ENCODE measurements at places on chromosomes 16 and 17.

- DNase-seq = no peak
Observed at GRCh38 chr17:69944406-69944805, 130.6 kb upstream of the KCNJ16 start.

DNA sequence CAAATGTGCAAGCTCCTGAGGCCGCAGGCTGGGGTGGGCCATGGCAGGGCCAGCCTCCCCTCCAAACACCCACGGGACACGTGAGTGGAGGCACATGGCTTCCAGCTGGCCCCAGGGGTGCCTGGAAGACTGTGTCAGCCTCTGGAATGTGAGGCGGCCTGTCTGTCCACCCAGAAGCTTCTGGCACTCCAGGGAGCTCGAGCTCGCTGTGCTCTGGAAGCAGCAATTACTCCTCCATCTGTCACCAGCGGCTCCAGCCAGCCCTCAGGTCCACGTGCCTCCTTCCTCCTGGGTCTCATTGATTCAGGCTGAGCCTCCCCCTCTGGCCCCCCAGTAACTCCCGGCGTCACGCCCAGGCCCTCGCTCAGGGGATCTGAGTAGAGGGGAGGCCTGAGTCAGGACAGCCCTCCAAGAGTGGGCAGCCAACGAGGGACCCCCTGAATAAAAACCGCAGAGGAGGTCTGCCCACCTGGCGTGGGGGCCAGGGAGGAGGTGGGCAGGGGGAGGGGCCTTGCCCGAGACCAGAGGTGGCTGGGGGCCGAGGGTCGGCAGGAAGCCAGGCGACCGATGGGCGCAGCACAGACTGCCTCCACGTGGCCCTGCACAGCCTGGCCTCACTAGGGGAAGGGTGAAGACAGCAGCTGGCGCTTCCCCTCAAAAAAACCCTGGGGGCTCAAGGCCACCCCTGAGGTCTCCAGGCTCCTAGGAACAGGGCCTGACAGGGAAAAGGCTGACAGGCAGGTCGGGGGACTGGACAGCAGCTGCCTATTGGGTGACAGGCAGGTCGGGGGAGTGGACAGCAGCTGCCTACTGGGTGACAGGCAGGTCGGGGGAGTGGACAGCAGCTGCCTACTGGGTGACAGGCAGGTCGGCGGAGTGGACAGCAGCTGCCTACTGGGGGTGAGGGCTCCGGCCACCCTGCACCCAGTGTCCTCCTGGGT is 11.9 kb downstream of the PIEZO1 start:
- DNase-seq = no peak

DNA sequence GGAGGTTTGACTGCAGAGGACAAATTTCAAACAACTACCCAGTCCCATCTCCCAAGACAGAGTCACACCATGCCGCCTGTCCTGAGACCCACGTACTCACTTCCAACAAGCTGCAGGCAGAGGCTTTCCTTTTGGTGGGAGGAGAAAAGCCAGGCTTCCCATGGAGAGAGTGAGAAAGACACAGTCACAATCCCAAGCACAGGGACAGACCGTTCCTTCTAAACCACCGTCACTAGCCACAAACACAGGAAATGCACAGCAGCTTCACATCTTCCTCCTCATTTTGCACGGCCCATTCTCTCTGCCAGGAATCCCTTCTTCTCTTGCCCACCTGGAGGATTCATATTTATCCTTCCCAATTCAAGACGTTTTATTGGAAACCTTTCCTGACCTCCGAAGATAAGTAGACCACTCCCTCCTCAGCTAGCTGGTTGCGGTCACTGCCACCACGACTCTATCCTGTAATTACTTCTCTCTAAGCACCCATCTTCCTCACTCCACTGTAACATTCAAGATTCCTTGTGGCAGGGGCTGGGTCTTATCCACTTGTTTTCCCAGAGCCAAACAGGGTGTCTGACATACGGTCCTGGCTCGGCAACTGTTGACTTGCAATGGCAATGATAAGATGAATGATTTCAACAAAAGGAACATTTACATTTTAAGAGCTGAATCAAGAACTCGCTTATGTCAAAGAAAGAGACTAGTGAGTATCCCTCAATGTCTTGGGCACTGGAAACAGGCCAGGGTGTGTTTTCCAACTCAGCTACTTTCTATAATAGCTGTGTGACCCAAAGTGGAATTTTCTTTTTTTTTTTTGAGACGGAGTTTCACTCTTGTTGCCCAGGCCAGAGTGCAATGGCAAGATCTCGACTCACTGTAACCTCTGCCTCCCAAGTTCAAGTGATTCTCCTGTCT is 87.6 kb downstream of the XYLT1 start:
- no peak for DNase-seq

DNA sequence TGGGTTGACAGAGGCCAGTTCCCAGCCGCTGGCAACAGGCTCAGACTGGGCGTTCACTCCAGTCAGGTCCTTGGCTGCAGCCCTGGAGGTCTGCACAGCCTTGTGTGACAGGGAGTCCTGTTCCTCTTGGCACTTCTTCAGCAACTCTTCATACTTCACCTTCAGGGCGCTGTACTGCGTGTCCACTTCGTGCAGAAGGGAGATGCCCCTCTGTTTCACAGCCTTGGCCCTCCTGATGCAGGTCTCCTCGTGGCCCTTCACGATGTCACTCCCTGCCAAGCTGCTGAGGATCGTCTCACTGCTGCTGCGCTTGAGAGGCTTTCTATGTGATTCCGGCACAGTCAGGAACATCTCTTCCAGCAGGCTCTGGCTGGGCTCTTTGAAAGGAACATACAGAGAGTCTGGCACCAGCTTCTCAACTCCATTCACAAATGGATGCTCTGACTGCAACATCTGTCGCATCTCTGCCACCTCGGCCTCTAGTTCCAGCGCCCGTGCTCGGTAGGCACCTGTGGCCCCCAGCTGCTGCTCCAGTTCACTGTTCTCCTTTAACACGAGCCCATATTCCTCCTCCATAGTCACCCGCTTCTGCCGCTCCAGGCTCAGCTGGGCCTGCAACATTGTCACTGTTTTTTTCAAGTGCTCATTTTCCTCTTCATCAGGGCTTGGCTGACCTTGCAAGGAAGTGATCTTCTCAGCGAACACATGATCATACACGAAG is 27.2 kb downstream of the CDR2 start:
- DNase-seq = no peak

DNA sequence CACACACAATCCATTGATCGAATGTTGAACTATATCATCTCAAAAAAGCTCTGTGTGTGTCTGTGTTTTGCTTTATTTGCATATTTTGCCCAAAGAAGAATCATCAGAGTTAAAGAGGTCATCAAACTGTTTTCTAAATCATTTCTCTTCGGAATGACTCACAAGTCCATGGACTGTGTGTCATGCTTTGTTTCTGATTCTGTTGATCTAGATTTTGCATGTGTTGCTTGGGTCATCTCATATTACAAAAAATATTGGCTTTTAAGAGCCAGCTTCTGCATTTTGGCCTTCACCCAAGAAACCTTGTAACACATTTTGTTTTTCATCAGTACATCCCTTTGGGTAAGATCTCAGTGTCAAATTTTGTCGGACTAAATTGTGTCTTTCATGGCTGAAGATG is 471.2 kb upstream of the HSBP1 start:
- DNase-seq = no peak

DNA sequence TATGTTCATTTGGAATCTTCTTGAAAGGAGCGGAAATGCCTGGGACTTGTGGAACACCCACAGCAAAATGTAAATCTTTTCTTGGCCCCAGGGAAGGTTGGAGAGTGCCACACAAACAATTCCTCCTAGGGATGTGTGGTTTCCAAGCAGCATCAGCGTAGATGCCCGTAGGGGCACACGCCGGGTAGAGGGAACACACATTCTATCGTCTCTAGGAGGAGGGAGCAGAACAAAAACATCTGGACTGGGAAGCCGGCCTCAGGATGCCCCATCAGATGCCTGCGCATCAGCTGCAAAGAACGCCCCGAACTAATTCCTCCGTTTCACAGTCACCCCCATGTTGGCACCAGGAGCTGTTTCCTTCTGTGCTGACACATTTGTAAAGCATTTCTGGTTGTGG is 357.9 kb upstream of the ZFHX3 start:
- DNase-seq = no peak

GRCh38 chr16:50876263-50876662 is 134.4 kb downstream of the CYLD start:
- DNase-seq = no peak

DNA sequence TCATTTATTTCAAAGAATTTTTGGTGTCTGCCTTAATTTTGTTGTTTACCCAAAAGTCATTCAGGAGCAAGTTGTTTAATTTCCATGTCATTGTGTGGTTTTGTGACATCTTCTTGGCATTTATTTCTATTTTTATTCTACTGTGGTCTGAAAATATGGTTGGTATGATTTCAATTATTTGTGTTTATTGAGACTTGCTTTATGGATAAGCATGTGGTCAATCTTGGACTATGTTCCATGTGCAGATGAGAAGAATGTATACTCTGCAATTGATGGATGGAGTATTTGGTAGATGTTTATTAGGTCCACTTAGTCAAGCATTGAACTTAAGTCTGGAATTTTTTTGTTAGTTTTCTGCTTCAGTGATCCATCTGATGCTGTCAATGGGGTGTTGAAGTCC is 383.0 kb downstream of the PMP22 start:
- DNase-seq = no peak

GRCh38 chr16:82755570-82756282 is 129.0 kb downstream of the CDH13 start:
- no peak for DNase-seq

DNA sequence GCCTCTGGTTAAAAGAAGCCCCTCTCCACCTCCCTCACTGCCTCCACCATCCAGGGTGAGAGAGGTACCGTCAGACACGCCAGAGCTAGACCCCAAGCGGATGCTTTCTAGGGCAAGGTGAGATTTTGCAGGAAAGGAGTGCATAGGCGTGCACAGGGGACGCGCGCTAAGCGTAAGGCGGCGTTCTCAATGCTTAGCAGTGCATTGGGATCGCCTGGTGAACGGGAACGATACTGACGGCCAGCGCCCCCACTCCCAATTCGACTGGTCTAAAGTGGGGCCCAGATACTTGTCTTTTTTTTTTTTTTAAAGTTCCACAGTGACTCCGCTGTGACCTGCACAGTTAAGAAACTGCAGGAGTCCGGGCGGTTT is 57.9 kb upstream of the CREBBP start:
- DNase-seq = no peak

- no peak for DNase-seq
Observed at GRCh38 chr17:14307560-14308024, 6.7 kb downstream of the HS3ST3B1 start.

GRCh38 chr16:2252806-2253148 is 1.4 kb upstream of the ECI1 start:
- DNase-seq = no peak

DNA sequence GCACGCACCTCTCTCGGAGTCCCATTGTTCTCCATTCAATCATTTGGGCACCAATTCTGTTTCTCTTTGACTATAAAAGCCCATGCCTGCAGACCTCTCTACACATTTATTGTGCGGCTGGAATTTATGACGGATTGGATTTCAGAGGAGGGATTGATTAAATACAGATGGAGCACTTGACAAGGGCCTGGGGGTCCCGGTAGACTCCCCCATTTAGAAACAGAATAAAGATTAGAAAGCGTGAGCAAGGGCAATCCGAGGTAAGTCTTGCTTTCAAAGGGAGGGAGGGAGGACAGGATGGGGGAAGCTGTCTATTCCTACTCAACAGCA is 15.1 kb upstream of the PITPNM3 start:
- no peak for DNase-seq

DNA sequence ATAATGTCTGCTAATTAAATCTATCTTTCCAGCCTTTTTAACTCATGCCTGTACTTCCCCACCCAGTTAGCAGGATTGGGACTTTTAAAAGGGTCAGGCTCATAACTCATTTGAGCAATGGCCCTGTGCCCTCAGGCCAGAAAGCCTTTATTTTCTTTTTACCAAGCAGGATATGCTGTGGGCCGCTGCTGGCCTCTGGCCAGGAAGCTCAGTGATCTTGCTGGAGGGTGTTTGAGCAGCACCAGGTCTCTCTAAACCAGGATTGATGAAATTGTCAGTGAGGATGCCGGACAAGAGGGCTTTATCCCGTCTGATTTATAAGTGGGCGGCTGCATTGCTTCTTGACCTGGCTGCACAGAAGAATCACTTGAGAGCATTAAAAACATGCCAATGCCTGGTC is 187.8 kb downstream of the RAB11FIP4 start:
- no peak for DNase-seq

- DNase-seq = no peak
Observed at GRCh38 chr16:11582157-11582814, 4.4 kb downstream of the LITAF start.

GRCh38 chr17:17564896-17565295 is 26.6 kb downstream of the PEMT start:
- DNase-seq = no peak

- no peak for DNase-seq
Observed at GRCh38 chr16:81198635-81199034, 39.9 kb upstream of the BCO1 start.

DNA sequence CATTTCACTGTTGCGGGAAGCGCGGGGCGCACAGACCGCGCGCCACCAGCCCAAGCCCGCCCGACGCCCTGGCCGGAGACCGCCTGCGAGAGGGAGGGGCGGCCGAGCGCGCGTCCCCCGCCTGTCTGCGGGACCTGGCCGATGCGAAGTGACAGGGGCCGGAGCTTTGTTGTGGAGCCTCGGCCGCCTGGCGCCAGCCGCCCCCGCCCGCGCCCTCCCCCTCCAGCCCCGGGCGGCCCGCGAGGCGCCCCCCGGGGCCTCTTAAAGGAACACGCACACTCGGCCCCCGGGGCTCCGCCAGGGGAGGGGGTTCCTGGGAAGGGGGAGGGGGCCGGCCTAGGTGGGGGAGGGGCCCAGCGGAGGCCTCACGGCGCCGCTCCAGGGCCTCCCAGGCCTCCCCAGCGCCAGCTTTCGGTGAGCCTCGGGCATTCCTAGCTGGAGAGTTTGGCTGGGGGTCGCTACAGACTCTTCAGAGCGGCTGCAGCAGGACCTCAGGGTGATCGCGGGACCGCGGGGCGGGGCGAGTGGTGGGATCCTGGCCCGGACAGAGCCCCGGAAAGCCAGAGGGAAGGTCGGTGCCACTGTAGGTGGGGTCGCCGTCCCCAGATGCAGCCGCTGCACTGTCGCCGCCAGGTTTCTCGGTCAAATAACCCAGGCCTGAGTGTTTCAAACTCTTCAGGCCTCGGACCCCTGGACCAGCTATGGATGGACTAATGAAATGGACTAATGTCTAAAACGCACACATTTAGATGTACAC is 2.4 kb upstream of the TBX2 start:
- DNase-seq = no peak

DNA sequence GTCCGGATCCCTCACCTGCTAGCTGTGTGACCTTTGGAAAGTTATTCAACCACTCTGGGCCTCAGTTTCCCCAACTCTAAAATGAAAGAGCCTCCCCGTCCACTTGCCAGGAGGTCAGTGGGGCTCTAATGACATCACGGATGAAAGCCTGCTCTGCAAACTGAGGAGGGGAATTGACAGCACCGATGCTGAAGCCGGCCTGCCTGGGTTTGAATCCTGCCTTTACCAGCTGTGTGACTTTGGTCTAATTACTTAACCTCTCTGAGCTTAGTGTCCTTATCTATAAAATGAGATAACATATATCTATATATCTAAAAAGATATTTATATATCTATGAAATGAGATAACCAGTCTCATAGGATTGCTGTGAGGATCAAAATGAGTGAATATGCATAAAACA is 1.9 kb downstream of the STX1B start:
- no peak for DNase-seq

GRCh38 chr16:49454426-49455180 is 81.0 kb downstream of the C16orf78 start:
- DNase-seq = no peak

All from stimulated activated CD4-positive, alpha-beta T cell treated with anti-CD3 and anti-CD28 coated beads, Interleukin-1b, Interleukin-23, amount 100 ng/mL, for 1 hour (primary cell).